Stimulated activated CD8-positive, alpha-beta memory T cell treated with anti-CD3 and anti-CD28 coated beads, Interleukin-7, amount 100 ng/mL, for 48 hours (primary cell): ENCODE measurements at places on chromosomes 11 and 22.

GRCh38 chr11:58844361-58845005 lies at the start of gene GLYATL2:
Gene GLYATL2, minus strand, starts transcription at chr11:58844704. Its CDS starts 5,092 bp downstream, at chr11:58839612.
- no peak for DNase-seq

- DNase-seq: no peak
These were observed 105.4 kb downstream of the MIAT start for GRCh38 chr22:26762503-26763472.

DNA sequence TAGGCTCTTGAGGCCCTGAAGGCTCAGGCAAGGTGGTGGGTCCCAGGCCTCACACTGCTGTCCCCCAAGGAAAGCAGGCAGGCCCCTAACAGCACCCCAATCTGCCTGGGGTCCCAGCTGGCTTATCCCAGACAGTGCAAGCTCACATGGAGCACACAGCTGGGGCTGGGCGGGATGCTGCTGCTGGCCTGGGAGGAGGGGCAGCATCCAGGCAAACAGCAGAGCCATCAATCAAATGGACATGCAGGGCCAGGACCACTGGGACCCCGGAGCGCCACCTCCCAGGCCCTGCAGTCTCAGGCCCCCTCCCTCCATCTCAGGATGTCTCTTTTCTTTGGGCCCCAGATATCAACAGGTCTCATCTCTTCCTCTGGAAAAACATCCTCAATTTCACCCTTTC lies 140.3 kb downstream of the BRD1 start:
- DNase-seq: no peak

- DNase-seq: no peak
These were observed 66.6 kb upstream of the TP53I11 start for GRCh38 chr11:45017329-45017728.

DNA sequence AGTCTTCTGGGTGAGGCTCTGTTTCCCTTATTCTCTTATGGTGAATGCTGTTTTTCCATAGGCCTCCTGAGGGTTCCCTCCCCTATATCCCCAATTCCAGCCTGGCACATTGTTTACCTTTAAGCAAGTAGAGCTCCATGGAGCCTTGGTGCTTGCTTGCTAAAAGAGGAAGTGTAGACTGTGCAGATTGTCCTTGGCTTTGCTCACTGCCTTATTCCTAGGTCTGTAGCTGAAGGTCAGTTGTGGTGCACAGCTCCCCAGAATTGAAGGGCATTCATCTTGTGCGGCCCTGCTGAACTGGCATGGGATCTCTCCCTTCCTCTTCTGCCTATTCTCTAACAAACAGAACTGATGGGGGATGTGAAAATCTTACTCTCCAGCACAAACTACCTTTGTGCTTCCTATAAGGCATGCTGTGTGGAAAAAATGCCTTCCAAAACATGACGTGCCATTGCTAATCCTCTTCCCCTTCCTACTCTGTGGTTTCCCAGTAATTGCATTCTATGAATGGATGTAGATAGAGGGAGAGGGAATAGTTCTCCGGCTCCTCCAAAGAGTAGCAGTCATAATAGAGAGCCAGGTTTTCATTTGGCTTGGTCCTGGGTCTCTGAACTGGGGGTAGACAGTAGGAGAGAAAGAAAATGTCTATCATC lies 34.2 kb upstream of the PLET1 start:
- no peak for DNase-seq

DNA sequence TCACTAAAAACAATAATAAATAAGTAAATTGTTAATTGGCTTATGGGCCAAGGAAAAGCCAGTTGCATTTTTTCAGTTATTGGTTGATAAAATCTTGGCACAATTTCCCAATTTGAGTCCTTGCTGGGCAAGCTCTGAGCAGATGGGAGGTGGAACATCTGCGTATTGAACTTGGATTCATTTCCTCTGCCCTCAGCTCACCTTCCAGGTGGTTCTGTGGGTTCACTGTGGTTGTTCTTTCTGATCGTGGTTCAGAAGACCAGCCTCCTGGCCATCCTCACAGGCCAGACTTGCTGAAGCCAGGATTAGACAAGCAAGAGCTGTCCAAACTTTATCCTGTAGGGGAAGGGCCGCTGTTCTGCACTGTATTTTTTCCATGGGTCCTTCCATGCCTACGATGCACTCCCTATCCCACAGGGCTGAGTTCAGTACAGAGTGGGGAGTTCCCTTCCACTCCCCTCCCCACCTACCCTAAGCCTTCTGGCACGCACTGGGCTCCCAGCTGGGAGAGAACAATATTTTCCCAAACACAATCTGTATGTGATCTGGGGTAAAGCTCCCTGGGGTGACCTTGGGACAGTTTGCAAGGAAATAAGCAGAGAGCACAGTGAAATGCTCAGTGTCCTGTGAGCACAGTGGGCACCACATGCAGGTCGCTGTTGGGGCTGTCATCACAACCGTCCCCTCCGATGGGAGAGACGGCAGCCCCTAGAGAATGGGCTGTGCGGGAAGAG lies 43.5 kb upstream of the TP53I11 start:
- DNase-seq: no peak

DNA sequence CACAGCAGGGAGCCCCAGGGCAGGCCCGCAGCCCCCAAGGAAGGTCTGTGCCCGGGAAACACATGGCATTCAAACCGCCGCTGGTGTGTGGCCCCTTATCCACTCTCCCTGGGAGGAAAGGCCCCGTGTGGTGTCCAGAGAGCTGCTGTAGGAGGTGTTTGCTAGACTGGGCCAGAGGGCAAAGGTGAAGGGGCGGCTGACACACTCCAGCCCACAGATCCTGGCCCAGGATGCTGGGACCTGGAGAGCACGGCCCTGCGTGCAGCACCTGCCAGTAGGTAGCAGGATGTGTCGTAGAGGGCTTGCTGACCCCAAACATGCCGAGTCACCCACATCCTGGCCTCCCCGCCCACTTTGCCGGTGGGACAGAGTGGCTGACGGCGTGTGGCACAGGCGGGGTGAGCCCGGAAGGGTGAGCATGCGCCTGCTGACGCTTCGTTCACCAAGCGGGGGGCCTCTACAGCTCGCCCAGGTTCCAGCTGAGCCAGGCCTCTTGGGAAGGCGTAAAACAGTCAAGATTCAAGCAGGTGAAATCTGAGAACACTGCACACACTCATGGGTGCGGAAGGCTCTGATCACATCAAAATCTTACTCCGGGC lies 11.0 kb downstream of the OSBPL5 start:
- DNase-seq: no peak

DNA sequence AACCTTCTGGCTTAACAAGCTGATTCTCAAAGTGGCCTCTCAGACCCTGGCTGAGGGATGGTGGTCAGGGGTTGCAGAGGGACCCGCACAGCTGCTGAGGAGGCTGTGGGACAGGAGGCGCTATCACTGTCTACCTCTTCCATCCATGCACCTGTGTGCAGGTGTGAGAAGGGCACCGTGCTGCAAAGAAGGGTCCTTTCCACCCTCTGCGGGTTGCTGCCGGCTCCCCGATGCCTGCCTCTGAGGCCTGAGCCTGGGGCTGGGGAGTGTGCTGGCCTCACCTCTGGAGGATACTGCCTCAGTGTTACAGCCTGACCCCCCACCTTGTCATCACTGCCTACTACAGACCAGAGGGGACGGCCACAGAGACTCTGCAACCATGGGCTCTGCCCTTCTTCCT lies 66.1 kb upstream of the B3GAT1 start:
- DNase-seq: no peak

GRCh38 chr11:71235719-71236118 lies 16.7 kb downstream of the SHANK2 start:
- no peak for DNase-seq

DNA sequence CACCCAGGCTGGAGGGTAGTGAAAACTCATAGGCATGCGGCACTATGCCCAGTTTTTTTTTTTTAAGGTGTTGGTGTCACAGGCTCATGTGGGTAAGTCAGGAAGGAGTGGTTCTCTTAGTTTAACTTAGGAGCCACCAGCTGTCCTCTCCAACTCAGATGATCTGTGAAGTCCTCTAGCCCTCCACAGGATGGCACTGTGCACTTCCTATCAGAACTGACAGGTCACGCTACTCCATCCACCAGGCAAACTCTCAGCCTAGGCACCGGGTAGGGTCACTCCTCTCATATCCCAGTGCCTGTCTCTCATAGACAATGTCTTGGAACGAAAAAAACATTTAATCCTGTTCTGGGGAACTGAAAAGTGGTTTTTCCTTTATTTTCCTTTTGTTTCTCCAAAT lies 16.5 kb downstream of the NAP1L4 start:
- DNase-seq: no peak

DNA sequence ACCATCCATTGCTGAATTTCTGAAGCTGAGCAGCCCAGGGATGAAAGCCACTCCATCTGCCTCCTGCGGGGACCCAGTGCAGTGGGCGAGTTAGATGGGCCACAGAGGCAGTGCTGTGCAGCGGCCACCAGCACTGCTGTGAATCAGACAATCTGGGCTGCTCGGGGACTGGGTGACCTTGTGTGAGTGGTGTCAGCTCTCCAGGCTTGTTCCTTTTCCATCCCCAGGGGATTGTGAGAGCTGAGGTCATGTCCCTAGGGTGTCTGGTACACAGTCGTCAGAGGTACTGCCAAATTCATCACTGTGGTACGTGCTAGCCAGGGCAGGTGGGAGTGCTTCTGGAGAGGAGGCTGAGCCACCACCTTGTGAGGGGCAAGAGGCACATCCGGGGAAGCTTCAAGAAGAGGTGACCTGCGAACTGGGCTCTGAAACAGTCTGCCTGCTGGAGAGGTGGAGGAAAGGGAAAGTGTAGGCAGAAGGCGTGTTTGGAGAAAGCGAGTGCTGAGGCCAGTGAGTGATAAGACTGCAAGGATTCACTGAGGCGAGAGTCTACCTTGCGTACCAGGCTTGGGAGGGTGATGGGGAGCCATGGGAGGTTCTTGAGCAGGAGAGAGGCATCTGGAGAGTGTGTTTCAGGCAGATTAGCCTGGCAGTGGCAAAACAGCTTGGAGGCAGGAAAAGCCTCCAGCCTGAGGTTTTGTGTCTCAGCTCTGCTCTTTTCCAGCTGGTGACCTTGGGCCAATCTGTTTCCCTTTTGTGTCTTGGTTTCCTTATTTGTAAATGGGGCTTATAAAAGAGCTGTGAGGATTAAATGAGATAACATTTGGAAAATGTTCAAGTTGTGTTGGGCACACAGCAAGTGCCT lies 22.7 kb downstream of the CACNA1I start:
- no peak for DNase-seq

DNA sequence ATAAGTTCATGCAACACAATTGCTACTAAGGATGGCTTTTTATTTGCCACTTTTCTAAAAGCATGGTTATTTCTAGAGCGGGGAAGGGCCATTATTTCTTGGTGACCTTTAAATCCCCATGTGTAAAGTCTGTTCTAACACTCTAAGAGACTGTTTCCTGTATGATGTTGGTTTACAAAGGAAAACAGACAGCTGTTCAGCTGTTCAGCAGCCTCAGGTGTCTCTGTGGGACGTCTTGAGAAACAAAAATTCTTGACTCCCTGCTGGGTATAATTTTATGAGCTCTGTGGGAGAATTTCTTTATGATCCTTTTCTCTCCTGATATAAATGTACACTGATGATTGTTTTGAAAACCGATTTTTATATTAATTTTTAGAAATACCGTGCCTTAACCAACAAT lies 13.9 kb downstream of the MUC15 start:
- no peak for DNase-seq

- DNase-seq: no peak
These were observed 7.7 kb upstream of the TCF20 start for GRCh38 chr22:42277988-42278776.
